Bronchial epithelial cell (primary cell): ENCODE measurements at places on chromosomes 5 and 9. TPM values are rescaled to one million over a fixed set of nuclear protein-coding genes. Genes with fewer than 3 reads are reported as not detected.

Gene OTP
- not detected in 2 replicates for total RNA-seq

Gene GLRA1
- not detected in 2 replicates for total RNA-seq

Gene GCNT4
- 2.9 and 5.5 TPM in 2 replicates for total RNA-seq

Gene CEL
- 0.53 and 1.3 TPM in 2 replicates for total RNA-seq

Gene CD14
- 2.3 and 3.2 TPM in 2 replicates for total RNA-seq

Gene TYRP1
- not detected in 2 replicates for total RNA-seq

Gene PCDHGB1
- under 0.01 and 0.26 TPM in 2 replicates for total RNA-seq

Gene LRRC19
- total RNA-seq: not detected in 2 replicates

Gene PLK2
- 146 and 259 TPM in 2 replicates for total RNA-seq

Gene CMBL
- total RNA-seq: 0.51 and 6.1 TPM in 2 replicates

Gene DIRAS2
- total RNA-seq: under 0.01 TPM in 1 of 2 replicates, not detected in the other

Gene CTNND2
- not detected in 2 replicates for total RNA-seq

Gene SPRY4
- total RNA-seq: 0.51 and 1.3 TPM in 2 replicates

Gene PCDHB10
- total RNA-seq: 0.13 and 0.26 TPM in 2 replicates

Gene CDX1
- total RNA-seq: not detected in 2 replicates

Gene ZDHHC11
- 0.53 and 1.4 TPM in 2 replicates for total RNA-seq

Gene PLEKHG4B
- total RNA-seq: not detected in 2 replicates

Gene BHMT
- total RNA-seq: not detected in 2 replicates

Gene SLC45A2
- not detected in 2 replicates for total RNA-seq

Gene C1QTNF2
- not detected in 2 replicates for total RNA-seq

Gene CFAP90
- not detected in 2 replicates for total RNA-seq
